Osteoblast (primary cell): ENCODE measurements at places on chromosomes 1 and 21. TPM values are rescaled to one million over a fixed set of nuclear protein-coding genes. Genes with fewer than 3 reads are reported as not detected.
A peak's percentile ranks its signal among the peaks of the same experiment; 100 is the strongest.

DCST2 gene
- not detected in 2 replicates for total RNA-seq

RUNX3 gene
- total RNA-seq: 1.8 and 3.6 TPM in 2 replicates

VASH2 gene
- 1.1 and 2.1 TPM in 2 replicates for total RNA-seq

KCNA3 gene
- not detected in 2 replicates for total RNA-seq

GBP7 gene
- not detected in 2 replicates for total RNA-seq

TMEM125 gene
- total RNA-seq: not detected in 2 replicates

TFF2 gene
- total RNA-seq: not detected in 2 replicates

TNNT2 gene
- not detected in 2 replicates for total RNA-seq

SLC9C2 gene
- not detected in 2 replicates for total RNA-seq

PROK1 gene
- total RNA-seq: not detected in 2 replicates

CELA2B gene
- total RNA-seq: 0.36 TPM in 1 of 2 replicates, not detected in the other

SYT2 gene
- total RNA-seq: under 0.01 TPM in 1 of 2 replicates, not detected in the other

FAM163A gene
- total RNA-seq: not detected in 2 replicates

IGSF9 gene
- under 0.01 TPM in 2 replicates for total RNA-seq

DNA sequence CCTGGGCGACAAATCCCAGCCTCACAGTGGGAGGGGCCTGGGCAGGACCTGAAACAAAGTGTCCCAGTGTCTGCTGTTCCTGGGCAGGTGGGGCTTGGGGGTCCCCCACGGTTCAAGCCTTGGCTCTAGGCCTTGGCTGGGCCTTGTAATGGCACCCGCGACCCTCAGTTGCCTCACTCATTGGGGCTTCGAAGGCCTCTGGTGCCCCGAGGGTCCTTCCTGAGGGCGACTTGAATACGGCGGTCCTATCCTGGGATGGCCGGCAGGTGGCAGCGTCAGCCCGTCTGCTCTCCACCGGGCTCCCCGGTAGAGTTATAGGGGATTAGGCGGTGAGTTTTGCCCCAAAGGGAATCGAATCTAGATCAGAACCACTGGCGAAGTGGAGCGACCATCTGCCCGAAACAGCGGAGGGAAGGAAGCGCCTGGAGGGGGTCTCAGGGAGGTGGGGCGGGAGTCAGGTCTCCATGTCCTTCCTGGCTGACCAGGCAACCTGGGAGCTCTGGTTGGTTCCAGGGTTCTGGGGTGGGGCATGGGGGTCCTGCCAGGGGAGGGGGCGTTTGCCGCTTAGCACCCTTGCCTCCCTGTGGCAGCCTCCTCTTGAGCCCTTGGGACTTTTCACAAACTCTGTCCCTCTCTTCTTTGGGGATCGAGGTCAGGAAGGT is 2.1 kb upstream of the PEX10 start:
- peak; percentile 100 for DNase-seq

GRCh38 chr1:205687242-205687641 is 6.9 kb upstream of the SLC45A3 start:
- DNase-seq: no peak

DNA sequence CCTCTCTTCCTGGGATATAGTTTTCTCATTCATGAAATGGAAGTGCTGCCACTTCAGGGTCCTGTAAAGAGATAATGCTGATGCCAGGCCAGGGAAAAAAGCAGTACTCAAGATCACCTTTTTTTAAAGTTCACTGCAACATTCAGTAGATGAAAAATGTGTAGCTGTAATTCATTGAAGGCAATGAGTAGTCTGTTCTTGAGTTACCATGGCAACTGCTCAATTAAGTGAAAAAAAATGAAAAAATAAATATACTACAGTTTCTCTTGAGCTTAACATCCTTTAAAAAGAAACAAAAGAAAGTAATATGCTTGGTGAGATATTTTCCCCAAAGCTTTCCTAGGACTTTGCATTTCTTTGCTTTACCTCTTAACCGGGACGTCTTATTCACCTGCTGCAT is 183.3 kb downstream of the AK5 start:
- no peak for DNase-seq

GRCh38 chr1:153400244-153400643 is 9.4 kb upstream of the S100A8 start:
- DNase-seq: peak; percentile 67

GRCh38 chr21:46291561-46291960 is 5.4 kb downstream of the YBEY start:
- no peak for DNase-seq

- peak; percentile 92 for DNase-seq
Measured at GRCh38 chr1:2544875-2545640, 11.1 kb upstream of the TNFRSF14 start.

DNA sequence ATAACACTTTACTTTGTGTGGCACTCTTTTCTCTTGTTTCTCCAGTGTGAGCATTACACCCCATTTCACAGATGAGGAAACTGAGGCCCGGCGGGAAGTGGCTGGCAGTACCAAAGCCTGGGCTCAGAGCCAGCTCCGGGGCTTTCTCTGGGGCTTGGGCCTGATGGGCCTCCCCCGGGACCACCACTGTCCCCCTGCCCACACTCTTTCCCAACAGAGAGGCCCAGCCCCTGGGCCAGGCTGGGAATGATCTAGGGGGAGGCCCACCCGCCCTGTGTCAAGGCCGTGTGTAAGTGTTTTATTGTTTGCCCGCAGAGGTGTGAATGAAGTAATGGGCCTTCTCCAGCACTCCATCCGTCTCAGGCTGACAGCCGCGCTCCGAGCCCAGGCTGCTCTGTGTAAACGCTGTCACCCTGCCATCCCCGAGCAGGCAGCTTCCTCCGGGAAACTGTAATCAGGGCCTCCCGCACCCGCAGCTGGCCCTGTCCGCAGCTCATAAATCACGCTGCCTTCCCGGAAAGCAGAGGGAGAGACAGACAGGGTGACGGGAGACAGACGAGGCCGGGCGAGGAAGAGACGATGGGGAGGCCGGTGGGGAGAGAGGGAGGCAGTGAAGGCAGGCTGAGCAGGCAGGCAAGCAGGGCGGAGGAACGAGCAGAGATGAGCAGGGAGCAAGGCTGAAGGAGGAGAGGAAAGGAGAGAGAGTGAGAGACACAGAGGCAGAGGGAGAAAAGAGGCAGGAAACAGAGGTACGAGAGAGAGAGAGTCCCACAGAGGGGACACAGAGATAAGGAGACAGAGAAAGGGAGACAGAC is 109.7 kb upstream of the ZBTB40 start:
- DNase-seq: peak; percentile 88

DNA sequence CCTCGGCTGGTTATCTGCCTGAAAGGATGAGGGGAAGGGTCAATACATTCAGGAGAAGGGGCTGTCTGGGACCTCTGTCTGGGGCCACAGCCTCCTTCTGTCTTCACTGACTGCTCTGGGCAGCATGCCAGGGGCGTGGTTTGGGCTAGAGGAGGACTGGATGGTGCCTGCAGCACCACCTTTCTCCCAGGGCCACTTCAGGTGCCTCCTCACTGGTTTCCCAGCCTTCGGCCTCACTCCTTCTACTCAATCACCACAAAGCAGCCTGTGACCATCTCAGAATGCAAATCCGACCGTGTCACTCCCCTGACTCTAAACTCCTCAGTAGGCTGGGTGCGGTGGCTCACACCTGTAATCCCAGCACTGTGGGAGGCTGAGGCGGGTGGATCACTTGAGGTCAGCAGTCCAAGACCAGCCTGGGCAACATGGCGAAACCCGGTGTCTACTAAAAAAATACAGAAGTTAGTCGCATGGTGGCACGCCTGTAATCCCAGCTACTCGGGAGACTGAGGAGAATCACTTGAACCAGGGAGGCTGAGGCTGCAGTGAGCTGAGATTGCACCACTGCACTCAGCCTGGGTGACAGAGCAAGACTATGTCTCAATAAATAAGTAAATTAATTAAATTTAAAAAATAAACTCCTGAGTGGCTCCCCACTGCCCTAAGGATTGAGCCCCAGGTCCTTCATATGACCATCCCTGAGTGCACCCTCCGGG is 50.1 kb upstream of the ECE1 start:
- DNase-seq: no peak

DNA sequence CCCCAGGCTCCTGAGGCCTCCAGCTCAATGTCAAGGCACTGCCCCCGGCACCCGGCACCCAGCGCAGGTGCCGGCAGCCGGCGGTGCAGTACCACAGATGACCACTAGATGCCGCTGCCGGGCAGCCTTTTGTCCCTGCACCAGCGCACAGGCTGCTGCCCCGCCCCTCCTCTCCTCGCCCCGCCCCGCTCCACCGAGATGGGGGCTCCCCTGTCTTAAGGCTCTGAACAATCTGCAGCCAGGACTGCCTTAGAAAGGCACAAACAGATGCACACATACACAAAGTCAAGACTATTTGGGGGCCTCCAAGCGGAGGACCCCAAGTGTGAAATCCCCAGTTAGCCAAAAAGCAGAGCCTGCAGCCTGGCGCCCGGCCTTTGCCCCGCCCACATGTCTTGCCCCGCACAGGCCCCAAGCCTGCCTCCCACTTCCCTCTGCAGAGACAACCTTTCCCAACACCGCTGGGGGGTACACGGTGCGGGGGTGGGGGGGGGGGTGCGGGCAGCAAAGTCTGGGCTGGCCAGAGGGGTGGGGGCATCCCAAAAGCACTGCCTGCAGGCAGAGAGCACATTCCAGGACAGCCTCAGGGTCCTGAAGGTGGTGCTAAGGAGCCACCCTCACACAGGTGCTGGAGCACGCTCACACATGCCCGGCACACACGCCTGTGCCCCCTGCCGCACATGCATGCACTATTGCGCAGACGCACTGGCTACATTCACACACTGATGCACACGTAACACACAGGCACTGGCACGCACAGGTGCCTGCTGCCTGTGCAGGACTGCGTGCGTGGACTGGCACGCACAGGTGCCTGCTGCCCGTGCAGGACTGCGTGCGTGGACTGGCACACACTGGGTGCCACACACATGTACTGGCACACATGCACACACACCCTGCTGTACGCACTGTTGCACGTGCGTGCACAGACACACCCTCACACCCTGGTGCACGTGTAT is 37.1 kb downstream of the ARHGEF16 start:
- DNase-seq: peak; percentile 99

DNA sequence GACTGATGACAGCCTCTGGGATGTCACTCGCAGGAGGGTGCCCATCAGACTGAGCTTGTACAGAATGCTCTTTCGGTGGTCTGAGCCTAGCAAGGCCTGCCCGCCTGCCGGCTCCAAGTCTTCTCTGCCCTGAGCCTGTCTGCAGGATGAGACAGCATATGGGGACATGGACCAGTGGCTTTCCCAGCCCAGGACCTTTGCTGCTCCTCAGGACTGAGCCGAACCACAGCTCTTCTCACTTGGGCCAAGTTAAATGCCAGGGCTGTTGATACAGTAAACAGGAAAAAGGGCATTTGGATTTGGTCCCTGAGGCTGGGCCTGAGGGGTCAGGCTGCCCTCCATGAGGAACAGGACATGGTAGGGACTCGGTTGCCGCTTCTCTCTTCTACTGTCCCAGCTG is 64.3 kb upstream of the EPS8L3 start:
- DNase-seq: no peak

DNA sequence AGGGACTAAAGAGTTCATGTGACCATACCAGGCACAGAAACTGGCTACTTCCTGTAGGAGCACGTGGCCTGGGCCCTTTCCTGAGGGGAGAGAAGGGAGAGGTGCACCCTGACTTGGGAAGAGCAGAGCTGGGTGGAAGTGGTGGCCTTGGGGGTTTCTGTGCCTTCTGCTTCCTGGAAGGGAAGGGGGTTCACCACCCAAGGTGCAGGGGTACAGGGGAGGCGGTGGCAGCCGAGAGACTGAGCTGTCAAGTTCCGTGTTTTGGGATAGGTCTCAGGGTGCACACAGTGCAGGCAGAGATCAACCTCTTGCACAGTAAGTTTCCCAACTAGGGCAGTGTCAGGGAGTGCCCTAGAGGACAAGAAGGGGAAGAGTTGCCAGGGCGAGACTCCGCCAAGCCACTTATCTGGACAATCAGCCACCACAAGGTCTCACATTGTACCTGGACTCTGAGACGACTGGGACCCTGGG is 10.1 kb downstream of the HECTD3 start:
- peak; percentile 66 for DNase-seq

GRCh38 chr1:176577646-176578197 is 114.7 kb downstream of the PAPPA2 start:
- no peak for DNase-seq

- DNase-seq: no peak
Measured at GRCh38 chr1:66788231-66788939, 12.7 kb downstream of the INSL5 start.

GRCh38 chr1:24283326-24284155 is 35.6 kb upstream of the GRHL3 start:
- DNase-seq: peak; percentile 65

DNA sequence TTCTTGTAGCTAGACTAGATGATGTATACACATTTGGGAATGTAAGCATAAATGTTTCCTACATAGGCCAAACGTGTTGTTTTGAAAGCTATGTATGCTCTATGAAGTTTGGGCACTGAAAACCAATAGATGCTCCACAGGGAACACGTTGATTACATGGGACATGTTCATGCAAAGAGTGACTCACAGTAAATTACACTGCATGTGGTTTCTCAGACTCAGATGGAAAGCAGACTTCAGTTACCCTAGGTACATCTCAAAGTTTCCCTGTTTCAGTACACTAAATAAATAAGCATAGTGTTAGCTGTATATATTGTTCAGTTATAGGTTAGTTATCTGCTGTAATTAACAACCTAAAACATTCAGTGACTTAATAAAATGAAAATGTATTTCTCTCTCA is 301.9 kb upstream of the RUNX1 start:
- DNase-seq: no peak

DNA sequence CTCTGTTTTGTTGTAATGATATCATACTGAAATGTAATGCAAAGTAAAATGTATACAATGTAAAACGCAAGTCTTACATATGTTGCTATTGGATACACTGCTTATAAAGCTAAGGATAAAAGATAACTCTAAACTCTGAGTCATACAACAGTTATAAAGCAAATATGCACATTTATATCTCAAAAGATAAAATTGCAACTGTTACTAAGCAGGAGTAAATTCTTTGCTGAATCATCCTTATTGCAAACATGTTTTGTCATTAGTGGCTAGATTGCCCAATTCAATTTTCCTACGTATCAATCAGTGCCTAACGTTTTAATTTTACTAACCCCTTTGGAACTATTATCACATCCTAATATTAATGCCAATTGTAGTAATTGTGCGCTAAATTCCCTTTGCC is 762.9 kb downstream of the LTN1 start:
- no peak for DNase-seq

GRCh38 chr1:14615549-14616218 is 17.2 kb downstream of the KAZN start:
- no peak for DNase-seq

- DNase-seq: no peak
Measured at GRCh38 chr1:39113109-39113743, 87.1 kb downstream of the NDUFS5 start.

DNA sequence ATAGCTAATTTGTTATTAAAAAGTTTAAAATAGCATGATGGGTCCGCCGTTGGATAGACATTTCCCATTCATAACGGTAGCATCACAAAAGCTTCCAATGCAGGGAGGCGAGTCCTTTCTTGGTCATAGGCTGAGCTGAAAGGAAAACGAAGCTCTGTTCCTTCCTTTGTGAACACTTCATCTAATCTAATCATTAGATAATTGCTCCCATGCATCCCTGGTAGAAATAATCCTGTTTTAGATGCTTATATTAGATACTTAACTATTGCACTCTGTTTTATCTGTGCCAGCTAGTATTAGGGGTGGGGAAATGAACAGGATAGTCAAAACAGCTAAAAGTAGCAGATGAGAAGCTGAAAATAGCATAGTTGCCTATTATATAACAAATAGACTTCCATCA is 215.0 kb downstream of the SLC35F3 start:
- peak; percentile 6 for DNase-seq

- no peak for DNase-seq
Measured at GRCh38 chr1:115499253-115499652, 142.5 kb upstream of the VANGL1 start.

- peak; percentile 90 for DNase-seq
Measured at GRCh38 chr1:223233410-223234169, 90.5 kb upstream of the TLR5 start.

- no peak for DNase-seq
Measured at GRCh38 chr1:84736445-84736844, 46.2 kb upstream of the SSX2IP start.

- peak; percentile 79 for DNase-seq
Measured at GRCh38 chr1:155127105-155127966, at the start of gene EFNA1. EFNA1 (plus strand) TSS chr1:155127876; CDS start chr1:155127978, 102 bp downstream.
